ENCODE measurements at places on chromosomes 3 and 15. TPM values are rescaled to one million over a fixed set of nuclear protein-coding genes. Genes with fewer than 3 reads are reported as not detected.

- DNase-seq = peak; percentile 20
Measured at GRCh38 chr3:137767538-137768360, 3.6 kb downstream of the SOX14 start.

- DNase-seq = no peak
Measured at GRCh38 chr3:168878655-168879054, 782.9 kb upstream of the GOLIM4 start.

Gene C3orf49
- total RNA-seq = not detected

DNA sequence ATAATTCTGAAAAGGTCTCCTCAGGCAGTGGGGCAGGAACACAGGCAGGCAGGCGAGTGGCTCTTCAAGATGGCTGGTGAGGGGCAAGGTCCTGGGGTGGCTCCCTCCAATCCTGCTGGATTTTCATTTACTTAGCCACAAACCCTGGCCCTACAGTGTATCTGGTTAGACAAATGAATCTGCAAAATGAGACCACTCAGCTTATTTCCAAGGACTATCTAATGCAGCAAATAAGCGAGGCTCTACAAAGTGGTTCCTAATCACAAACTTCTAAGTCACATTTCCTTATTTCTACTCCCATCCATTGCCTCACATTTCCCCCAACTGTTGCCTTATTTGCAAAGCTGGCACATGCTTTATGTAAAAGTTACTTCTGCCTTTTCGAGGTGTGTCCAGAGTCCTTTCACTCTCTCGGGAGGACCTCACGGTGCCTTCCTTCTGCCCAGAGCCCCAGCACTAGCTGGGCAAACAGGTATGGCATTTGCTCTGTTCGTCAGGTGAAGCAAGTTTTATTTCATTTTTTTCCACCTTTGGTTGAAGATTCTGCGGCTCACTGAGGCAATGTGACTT is 40.5 kb downstream of the CCDC12 start:
- DNase-seq = peak; percentile 16

Gene PLCH1
- 9.6 TPM for total RNA-seq

GRCh38 chr15:67922106-67922675 is 82.3 kb upstream of the RNU6-1 start:
- no peak for DNase-seq

- no peak for DNase-seq
Measured at GRCh38 chr3:138197524-138197923, 10.4 kb downstream of the ARMC8 start.

GRCh38 chr3:174168538-174169254 is 690.4 kb upstream of the NAALADL2 start:
- no peak for DNase-seq

DNA sequence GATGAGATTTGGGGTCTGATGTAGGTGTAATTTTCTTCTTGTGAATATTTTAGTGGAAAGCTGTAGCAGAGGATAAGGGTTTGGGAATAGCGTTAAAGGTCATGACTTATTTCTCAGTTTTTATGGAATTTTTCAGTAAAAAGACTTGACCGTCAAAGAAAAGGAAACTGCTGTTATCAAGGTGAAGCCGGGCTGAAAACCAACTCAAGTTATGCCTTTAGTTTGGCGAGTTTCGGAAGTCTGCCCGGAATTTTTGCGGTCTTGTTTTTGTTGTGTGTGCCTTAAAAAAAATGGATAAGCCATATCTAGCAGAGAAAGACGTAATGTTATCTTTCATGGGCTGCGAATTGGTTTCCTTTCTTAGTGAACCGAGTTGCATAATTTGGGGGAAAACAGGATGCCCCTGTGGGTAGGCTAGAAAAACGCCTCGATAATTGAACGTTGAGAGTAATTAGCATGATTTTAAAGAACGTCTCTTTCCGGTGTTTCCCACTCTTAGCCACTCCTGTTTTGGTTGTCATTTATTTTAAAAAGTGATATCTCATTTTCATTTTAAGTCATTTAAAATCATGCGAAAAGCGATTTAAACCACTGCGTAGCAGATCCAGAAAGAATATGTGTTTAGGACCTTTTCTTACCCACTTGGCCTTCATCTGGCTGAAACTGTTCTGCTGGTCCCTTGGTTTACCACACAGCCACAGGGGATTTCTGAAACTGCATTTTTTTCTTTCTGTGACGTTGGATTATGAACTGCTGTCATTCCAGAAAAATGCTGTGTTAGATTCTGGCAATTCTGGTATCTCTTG is 1.1 kb downstream of the NFKBIZ start:
- peak; percentile 56 for DNase-seq

DNA sequence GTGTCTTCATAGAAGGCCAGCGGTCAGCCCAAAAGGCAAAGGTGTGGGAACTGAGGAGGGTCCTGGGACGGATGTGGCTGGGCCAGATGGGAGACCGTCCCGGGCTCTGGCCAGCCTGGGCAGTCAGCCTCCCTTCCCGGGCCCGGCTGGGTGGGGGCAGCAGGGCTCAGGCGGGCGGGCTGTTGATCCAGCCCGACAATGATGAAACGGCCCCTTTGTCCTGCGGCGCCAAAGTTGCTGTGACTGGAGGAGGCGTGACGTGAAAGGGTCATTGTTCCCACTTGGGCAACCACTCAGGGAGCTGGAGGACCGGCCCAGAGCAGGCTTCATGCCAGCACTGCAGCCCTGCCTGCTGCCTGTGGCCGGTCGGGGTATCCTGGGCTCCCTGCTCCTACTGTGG is 16.5 kb downstream of the DUSP7 start:
- peak; percentile 87 for DNase-seq

Gene AHSG
- total RNA-seq = not detected

Gene UBAP1L
- total RNA-seq = 5.4 TPM

DNA sequence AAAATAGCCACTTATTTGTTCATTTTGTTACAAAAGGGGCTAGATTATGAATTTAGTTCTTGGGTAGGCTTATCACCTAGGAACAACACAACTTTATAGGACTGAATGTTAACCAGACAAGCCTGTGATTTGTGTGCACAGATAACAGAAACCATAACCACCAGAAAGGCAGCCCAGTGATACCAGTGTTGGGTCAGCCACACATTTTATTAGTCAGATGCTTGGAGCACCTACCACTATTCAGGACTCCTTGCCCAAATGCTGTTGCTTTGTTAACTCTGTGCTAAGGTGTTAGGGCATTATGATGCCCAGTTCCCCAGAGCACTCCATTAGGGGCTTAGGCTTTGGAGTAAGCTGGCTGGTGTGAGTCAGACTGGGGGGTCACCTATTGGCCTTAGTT is 22.5 kb downstream of the PLCL2 start:
- no peak for DNase-seq

Measured in kidney (tissue), 22 donors.